ENCODE measurements at places on chromosomes 7 and 10.

DNA sequence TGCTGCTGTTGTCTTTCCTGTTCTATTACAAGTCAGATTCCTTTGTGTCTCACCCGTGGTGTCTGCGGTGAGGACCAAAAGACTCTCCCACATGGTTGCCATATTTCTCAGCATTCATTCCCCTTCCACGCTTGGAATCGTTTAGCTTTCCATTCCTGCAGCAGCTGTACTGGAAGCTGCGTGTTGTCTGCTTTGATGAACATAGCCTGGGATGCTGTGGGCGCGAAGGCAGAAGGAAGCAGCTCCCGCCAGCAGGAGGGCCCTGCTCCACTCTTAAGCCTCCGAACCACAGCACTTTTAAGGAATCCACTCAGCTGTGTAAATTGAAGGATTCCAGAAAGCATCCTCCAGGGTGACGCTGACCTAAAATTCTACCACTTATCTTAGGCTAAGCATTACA lies 303.6 kb upstream of the PITRM1 start:
- no peak for DNase-seq

GRCh38 chr10:1549591-1550290 lies 187.6 kb downstream of the ADARB2 start:
- no peak for DNase-seq

- DNase-seq, result no peak
These were observed 258.2 kb downstream of the MAD1L1 start for GRCh38 chr7:1974290-1975101.

DNA sequence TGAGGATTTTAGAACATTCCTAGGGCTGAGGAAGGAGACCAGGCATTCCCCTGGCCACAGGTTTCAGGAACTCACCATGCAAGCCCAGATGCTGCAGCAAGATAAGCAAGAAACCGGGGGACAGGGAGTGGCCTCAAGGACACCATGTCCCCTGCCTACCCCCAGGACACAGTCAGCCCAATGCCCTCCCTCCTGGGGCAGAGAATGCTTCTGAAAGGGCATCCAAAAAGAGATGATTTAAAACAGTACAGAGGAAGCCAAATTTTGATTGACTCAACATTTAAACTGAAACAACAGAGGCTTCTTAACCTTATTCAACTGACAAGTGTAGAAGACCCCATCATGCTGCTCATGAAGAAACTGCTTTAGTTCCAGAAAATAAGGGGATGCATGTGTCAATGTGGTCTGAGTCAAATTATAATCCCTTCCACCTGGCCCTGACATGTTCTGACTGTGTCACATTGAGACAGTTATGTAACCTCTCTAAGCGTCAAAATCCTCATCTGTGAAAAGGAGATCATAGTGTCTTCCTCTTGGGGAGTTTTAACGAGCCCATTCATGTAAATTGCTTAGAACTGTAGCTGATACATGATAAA lies 60.0 kb downstream of the ICA1 start:
- no peak for DNase-seq

DNA sequence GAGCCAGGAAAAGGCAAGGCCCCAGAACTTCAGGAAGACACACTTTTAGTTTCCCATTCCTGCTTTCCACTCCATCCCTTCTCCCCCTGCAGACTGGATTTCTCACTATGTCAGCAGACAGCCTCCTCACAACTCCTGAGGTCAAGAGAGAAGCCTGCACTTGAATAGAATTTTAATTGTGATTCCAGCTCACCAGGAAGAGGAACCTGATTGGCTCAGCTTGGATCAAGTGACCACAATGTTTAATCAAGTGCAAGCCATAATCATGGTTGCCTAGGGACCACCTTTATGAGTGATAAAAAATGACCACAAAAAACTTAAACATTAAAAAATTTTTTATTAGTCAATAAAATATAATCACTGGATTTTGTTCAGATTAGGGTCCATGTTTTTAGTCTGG lies 244.7 kb upstream of the RHOBTB1 start:
- DNase-seq, result no peak

- no peak for DNase-seq
These were observed 117.8 kb downstream of the ABLIM1 start for GRCh38 chr10:114540236-114540635.

DNA sequence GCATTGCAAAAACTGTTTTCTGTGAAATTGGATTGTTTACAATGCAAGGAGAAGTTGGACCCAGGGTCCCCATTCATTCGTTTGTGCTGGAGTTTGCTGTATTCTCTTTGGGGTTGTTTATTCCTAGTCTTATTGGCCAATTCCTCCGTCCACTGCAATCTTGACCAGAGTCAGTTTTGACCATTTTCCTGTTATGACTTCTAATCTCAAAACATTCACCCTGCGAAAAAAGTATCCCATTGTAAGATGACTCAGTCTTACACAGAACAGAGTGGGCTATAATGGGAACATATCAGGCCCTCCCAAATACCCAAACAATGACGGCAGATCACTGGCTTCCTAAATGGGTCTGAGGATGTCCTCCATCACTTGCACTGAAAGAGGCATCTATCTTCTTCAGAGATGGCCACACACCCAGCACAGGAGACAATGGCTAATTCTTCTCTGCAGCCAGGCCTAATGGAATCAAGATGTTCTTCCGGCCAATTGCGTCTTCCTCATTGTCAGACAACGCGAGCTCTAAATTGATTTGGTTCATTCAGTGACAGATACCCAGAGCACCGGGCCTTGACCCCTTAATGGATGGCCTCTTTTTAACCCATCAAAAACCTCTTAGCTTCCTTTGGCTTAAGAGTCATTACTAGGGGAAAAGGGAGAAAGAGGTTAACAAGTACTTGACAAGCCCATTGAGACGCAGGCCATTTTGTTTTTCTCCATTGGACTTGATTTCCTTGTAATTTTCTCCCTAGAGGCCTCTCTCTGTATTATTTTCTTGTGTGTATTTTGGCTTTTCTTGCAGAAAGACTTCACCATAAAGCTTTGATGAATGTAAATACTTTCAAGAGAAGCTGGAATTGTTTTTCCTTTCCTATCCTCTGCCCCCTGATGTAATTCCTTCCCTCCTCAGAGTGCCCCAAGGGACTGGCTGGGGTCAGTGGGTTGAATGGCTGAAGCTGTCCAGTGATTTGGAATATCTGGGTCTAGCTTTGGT lies 129.6 kb downstream of the PRPF18 start:
- no peak for DNase-seq

All from stimulated activated CD8-positive, alpha-beta memory T cell treated with anti-CD3 and anti-CD28 coated beads, Interleukin-12 subunit alpha, Interleukin-12 subunit beta, amount 100 ng/mL, for 4 hours (primary cell).